ENCODE measurements at places on chromosomes 1 and 21.

DNA sequence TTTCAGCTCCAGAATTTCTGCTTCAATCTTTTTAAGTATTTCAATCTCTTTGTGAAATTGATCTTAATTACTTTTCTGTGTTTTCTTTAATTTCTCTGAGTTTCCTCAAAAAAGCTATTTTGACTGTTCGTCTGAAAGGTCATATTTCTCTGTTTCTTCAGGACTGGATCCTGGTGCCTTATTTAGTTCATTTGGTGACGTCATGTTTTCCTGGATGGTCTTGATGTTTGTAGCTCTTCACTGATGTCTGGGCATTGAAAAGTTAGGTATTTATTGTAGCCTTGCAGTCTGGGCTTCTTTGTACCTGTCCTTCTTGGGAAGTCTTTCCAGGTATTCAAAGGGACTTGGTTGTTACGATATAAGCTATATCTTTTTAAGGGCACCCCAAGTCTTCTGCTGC is 998.7 kb downstream of the NCAM2 start:
- no peak for DNase-seq

DNA sequence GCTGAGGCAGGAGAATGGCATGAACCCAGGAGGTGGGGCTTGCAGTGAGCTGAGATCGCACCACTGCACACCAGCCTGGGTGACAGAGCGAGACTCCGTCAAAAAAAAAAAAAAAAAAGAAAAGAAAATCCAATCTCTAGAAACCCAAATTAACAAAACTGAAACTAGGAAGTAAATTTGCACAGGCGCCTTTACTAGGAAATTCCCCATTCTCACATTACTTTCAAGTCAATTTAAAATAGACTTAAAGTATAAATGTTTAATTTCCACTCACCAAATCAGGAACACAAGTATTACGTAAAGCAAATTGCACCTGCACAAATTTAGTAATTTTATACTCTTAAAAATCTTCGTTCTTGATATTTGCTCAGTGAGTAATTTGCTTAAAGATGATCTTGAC is 67.8 kb upstream of the BCAR3 start:
- DNase-seq: no peak

- no peak for DNase-seq
These were observed 1198.9 kb downstream of the PLA2G4A start for GRCh38 chr1:188027613-188028012.

- no peak for DNase-seq
These were observed 19.6 kb upstream of the DMRTB1 start for GRCh38 chr1:53439337-53440207.

DNA sequence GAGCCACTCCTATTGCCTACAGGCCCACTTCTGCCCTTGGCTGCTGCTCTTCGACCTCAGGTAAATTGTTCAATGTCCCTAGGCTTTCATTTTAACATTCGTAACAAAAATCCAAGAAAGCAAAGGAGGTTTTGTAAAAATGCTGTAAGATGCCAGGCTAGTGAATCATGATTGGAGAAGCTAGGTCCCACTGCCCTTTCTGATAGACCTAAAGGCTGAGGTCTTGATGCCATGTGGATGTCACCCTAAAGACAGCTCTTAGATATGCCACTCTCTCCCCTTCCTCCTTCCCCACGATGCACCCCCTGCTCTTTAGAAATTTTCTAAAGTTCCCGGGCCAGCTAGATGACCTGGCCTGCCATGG is 9.9 kb upstream of the TMEM39B start:
- DNase-seq: no peak

- no peak for DNase-seq
These were observed 15.4 kb downstream of the NPPA start for GRCh38 chr1:11831945-11832725.

- no peak for DNase-seq
These were observed 66.6 kb downstream of the SYT2 start for GRCh38 chr1:202643397-202644218.
